NCI-H524 (cell line): ENCODE measurements at places on chromosomes 12 and 14.

DNA sequence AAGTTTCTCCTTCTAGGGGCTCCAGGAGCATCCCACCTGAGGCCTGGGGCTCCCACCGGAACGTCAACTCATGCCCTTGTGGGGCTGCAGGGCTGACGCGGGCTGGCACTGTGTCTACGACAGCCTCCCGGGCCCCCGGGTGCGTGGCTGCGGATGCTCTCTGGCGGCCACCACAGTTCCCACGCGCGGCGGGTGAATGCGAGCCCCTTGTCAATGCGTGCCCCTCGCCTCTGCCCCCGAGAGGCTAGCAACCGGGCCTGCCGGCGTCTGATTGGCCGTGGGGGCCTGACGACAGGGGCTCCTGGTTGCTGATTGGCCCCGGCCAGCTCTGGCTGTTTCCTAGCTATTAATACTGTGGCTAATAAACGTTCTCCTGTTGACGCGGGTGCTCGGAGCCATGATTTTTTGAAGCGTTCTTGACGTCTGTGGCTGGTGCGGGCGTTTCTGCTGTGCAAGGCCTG, 1.8 kb upstream of the MEG3 start:
- DNase-seq, result no peak

DNA sequence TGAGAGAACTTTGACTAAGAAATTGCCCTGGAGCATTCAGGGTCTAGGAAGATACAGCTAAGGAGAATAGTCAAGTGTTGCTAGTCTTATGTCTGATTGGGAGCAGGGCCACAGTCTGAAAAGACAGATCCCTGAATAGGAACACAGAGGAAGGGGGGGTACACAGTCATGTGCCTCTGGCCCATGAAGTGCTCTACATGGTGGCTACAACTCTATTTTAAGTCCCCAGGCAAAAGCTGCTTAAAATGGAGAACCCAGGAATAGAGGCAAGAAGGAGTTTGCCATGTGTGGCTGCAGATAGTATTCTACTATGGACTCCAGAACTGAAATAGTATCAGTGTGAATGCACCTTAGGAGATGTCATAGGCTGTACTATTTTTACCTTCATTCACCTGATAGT, 118.0 kb upstream of the NPAS3 start:
- DNase-seq, result no peak

DNA sequence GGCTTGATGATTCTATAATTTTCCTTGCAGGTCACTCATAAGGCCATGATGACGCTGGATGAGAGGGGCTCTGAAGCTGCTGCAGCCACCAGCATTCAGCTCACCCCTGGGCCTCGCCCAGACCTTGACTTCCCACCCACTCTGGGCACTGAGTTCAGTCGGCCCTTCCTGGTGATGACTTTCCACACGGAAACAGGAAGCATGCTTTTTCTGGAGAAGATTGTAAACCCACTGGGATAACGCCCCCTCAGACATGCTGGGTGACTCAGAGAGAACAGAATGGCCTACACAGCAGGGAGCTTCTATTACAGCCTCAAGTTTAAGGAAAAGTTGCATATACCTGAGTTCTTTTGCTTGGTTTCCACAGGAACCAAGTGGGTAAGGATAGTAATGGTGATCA, 34.3 kb downstream of the SERPINA3 start:
- DNase-seq, result no peak

DNA sequence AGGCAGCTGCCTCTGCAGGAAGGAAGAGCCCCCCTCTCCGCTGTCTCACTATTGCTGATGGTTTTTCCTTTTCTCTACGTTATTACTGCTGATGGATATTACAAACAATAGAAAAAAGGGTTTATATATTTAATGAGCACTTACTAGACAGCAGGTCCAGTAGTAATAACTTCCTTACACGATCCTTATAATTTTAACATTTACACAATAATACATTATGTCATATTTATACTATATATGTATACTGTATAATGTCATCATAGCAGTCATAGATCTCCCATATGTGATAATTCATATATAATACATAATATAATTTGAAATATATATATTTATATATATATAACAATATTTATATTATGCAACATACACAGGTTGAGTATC, 92.4 kb downstream of the KSR2 start:
- DNase-seq, result no peak

DNA sequence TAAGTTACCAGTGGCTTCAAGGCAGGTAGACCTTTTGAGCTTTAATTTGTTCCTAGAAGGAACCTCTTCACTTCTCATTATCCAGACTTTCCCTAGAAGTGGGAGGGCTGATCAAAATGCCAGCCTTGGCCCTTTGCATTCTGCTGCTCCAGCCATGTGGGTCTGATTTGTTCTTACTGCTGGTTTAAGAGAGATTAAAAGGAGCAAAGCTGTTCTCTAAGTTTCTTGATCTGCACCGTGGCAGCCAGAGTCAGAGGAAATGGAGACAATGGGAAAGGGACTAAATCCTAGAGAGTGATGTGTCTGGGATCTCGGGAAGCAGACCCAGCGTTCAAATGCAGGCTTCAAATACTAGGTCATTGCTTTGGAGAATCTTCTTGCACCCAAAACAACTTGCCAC, 759.7 kb downstream of the DIO2 start:
- peak; percentile 17 for DNase-seq

DNA sequence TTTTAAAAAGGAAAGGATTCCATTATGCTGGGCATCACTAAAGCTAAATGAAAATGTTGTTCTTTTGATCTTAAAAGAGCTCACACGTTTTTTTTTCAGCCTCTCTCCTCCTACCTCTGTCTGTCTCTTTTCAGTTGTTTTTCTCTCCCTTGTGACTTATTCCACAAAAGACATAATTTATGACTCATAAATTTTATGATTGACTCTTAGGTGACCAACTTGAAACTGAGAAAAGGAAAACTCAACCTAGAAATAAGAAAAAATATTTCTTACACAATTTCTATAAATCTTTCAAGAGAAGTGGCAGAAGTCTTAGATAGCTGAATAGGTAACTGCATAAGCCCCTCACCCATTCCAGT, 227.7 kb upstream of the DDHD1 start:
- DNase-seq, result no peak

GRCh38 chr14:87185961-87186560, 806.9 kb downstream of the GALC start:
- no peak for DNase-seq

- DNase-seq, result no peak
Observed at GRCh38 chr14:77133720-77134338, 7.8 kb downstream of the ZDHHC22 start.
